Renal cortical epithelial cell (primary cell): ENCODE measurements at places on chromosomes 7 and 10.

GRCh38 chr7:1533547-1534329 is 3.2 kb downstream of the MAFK start:
- DNase-seq = peak; percentile 87

- DNase-seq = no peak
Measured at GRCh38 chr7:10977113-10977512, 3.4 kb downstream of the PHF14 start.

DNA sequence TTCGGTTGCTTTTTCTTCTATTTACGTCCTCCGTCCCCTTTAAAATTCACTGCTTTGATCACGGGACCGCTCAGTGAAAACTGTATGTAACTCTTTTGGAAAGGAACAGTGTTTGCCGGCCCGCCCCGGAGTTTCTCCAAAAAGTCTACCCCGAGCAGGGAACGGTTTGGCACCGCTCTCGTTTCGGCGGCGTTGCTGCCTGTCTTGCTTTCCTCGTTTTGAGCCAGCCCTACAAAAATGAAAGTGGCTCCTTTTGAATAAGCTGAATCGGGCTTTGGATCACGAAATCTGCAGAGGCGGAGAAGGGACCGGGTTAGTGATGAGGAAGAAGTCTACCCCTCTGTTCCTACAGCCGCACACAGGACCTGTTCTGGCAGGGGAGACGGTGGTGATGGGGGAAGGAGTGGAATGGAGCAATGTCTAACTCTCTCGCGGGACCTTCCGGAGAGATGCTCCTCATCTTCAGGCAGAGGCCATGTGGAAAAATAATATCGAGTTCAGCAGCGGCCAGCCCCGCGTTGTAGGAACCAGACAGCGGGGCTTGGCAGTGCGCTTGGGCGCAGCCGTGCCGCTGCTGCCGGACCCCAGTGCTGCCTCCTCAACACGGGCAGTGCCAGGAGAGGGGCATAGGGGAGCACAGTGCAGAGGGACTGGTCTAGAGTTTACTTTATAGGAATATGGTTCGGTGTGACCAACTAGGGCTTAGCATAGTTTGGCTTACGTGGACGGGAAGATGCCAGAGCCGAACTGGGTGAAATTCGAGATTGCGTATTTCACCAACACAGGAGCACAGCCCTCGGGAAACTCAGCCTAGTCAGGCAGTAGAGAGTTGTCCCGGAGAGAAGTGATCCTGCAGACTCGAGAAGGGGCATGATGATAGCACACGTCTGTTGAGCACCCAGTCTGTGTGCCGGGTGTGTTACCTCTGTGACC is 1.4 kb downstream of the HTRA1 start:
- DNase-seq = no peak

- DNase-seq = no peak
Measured at GRCh38 chr7:111083413-111083812, 7.5 kb upstream of the LRRN3 start.

DNA sequence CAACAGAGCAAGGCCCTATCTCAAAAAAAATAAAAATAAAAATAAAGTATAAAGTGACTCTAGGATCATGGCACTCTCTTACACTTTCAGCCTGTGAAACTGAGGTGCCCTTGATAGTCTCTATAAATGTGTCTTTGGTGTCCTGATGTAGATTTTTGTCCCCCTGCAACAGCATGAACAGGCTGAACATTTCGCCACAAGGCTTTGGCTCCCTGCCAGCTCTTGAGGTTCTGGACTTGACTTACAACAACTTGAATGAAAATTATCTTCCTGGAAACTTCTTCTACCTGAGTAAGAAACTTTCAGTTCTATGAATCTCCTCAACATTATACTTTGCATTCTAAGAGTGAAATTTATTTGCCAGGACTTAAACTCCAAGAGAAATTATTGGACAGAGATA is 48.1 kb upstream of the BMS1 start:
- no peak for DNase-seq

DNA sequence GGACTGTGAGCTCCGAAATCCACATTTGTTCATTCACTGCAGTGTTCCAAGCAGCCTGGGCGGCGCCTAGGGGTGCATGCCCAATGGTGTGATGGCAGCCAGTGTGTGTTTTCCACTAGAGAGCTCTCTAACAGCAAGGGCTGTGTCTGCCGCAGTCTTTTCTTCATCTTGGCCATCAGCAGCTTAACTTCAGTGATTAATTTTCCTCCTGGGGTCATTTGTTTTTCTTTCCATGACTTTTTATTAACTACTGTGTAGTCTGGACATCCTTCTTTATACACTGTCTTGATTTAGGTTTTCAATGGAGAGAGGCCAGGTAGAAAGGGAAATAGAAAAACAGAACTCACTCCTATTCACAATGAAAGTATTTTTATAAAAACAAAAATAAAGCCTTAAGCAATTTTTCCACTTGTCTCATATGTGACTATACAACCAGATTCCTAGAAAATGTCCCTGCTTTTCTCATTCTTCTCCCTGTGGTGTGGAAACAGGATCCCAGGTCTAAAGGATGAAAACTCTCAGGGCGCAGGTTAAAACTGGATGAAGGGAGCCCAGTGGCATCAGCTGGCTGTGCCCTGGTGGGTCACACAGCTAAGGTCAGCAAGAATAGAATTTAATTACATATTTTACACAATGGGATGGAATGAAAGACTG is 176.8 kb downstream of the PKD1L1 start:
- peak; percentile 30 for DNase-seq

- peak; percentile 47 for DNase-seq
Measured at GRCh38 chr7:123260428-123260960, 60.7 kb upstream of the SLC13A1 start.

- no peak for DNase-seq
Measured at GRCh38 chr7:43761938-43762692, 3.6 kb downstream of the BLVRA start.

GRCh38 chr10:23035569-23035968 is 59.8 kb upstream of the MSRB2 start:
- no peak for DNase-seq

- DNase-seq = peak; percentile 99
Measured at GRCh38 chr7:80883154-80884025, 35.5 kb downstream of the SEMA3C start.
